ENCODE measurements at places on chromosomes 6 and 20. TPM values are rescaled to one million over a fixed set of nuclear protein-coding genes. Genes with fewer than 3 reads are reported as not detected.

GRCh38 chr6:83884523-83884922 is 25.0 kb downstream of the CYB5R4 start:
- DNase-seq = no peak
- H3K36me3 ChIP-seq = no peaks in the 10 kb centered on the region
- H3K4me3 ChIP-seq = no peak overlapping the region
- H3K27ac ChIP-seq = no peak overlapping the region

GRCh38 chr6:114862819-114863218 is 520.0 kb upstream of the HS3ST5 start:
- H3K4me1 ChIP-seq = no peaks in the 10 kb centered on the region
- no peak overlapping the region for H3K4me3 ChIP-seq
- no peak overlapping the region for H3K27ac ChIP-seq
- H3K36me3 ChIP-seq = no peaks in the 10 kb centered on the region
- no peaks in the 10 kb centered on the region for H3K27me3 ChIP-seq

DNA sequence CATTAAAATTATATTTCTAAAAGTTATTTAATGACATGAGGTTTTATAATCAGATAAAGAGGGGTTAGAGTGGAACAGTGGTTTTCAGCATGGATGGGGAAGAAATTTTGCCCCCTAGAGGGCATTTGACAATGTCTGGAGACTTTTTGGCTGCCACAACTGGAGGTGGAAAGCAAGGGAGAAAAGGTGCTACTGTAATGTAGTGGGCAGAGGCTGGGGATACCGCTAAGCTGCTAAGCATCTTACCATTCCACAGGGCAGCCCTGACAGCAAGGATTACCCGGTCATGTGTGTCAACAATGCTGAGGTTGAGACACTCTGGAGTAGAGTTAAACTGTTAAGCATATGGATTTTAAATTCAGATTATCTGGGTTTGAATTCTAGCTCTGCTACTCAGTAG is 52.9 kb upstream of the FABP7 start:
- H3K27ac ChIP-seq = no peak overlapping the region
- no peaks in the 10 kb centered on the region for H3K36me3 ChIP-seq
- H3K4me3 ChIP-seq = no peak overlapping the region
- DNase-seq = no peak

DNA sequence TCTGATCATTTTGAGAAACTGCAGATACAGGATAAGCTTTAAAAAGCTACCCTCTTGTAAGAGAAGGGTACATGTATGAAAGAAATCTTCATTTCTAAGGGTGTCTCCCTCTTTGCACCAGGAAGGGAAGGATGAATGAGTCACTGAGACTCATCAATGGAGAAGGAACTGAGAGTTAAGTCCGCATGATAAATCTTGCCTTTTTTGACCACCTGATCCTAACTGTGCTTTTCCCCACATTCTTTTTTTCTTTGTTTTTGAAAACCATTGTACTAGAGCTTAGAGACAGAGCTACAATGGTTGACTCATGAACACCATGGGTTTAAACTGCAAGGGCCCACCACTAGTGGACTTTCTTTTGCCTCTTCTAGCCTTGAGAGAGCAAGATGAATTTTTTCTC is 353.0 kb upstream of the RGS17 start:
- no peak for DNase-seq
- H3K36me3 ChIP-seq = no peaks in the 10 kb centered on the region
- H3K4me3 ChIP-seq = no peak overlapping the region
- no peaks in the 10 kb centered on the region for H3K4me1 ChIP-seq
- H3K27ac ChIP-seq = no peak overlapping the region
- no peaks in the 10 kb centered on the region for H3K27me3 ChIP-seq

DNA sequence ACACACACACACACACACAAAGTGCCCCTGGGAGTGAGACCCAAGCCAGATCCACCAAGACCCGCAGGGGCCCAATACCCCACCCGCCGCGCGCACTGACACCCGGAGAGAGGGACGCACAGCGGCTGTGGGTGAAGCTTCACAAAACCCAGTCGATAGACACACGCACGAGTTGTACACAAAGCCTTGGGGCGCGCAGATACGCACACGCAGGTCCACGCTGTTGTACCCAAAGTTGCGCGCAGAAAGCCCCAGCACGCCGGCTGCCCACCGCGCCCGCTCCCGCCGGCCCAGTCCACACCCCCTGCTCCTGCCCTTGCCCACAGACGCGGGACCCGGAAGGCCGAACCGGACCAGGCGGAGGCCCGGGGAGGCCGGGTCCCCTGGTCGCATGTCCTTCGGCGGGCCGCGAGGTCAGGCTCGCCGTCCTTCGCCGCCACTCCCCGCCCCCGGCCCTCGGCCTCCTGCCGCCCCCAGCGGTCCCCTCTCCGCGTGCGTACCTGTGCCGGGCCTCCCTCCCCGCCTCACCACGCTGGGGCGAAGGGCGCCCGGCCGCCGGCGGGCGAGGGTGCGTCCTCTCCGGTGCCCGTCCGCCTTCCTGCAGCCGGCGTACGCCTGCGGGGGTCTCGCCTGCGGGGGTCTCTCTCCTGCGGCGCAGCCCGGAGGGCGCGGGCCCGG is at the start of gene TMEM74B:
TMEM74B (minus strand) TSS at position 344 of the 678 bp plus-strand sequence. CDS start 1,180 bp downstream, outside the sequence.
- peak within 1 kb of the TSS; percentile 55 for H3K4me3 ChIP-seq
- no peak for DNase-seq
- H3K36me3 ChIP-seq = no peaks in the 10 kb centered on the region
- peak within 1 kb of the TSS; percentile 58 for H3K27ac ChIP-seq
- H3K27me3 ChIP-seq = peaks cover 20% of the 10 kb centered on the region

DNA sequence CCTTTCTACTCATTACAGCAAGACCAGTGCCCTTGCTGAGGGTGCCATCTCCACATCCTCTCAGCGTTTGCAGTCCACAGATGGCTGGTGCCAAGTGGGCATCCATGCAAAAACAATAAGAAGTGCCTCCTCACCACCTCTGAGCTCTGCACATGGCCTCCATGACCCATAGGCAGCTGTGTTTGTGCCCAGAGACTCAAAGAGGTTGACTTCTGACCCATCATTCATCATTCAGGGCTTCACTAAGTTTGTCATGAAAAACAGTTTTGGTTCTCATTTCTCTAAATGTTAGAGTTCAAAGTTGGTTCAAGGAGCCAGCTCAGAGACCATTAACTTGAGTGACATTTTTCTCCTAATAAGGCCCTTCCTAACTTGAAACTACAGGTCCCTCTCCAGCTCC is 512.6 kb upstream of the MAP3K7 start:
- no peaks in the 10 kb centered on the region for H3K4me1 ChIP-seq
- no peaks in the 10 kb centered on the region for H3K36me3 ChIP-seq
- no peak for DNase-seq
- no peaks in the 10 kb centered on the region for H3K27me3 ChIP-seq

- DNase-seq = no peak
- H3K4me3 ChIP-seq = no peak overlapping the region
- no peaks in the 10 kb centered on the region for H3K36me3 ChIP-seq
- peaks cover 5% of the 10 kb centered on the region for H3K4me1 ChIP-seq
- no peak overlapping the region for H3K27ac ChIP-seq
These were observed 109.6 kb downstream of the SLC22A3 start for GRCh38 chr6:160457823-160458222.

DNA sequence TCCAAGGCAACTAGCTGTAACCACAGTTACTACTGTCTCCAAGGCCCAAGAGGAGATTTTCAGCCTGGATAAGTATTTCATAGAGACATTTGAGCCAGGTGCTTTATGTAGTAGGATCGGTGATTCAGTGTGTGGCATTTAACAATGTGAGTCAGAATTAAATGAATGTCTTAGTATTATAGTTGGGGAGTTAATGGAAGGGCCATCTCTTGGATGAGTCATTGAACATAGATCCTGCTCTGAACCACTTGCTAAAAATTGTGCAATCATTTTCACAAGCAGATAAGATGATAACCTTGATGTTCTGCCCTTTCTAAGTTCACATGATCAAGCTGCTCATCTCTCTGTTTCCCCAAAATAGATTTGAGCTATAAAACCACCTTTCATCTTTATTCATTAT is 668.9 kb upstream of the CITED2 start:
- H3K27ac ChIP-seq = peak overlapping the region; percentile 49
- no peaks in the 10 kb centered on the region for H3K27me3 ChIP-seq
- DNase-seq = no peak
- H3K4me1 ChIP-seq = peaks cover 15% of the 10 kb centered on the region
- H3K36me3 ChIP-seq = no peaks in the 10 kb centered on the region

GRCh38 chr6:170234419-170234818 is 56.5 kb downstream of the DLL1 start:
- H3K27ac ChIP-seq = no peak overlapping the region
- no peaks in the 10 kb centered on the region for H3K27me3 ChIP-seq
- DNase-seq = no peak
- H3K4me3 ChIP-seq = no peak overlapping the region

GRCh38 chr20:50039706-50040431 is 57.1 kb downstream of the SNAI1 start:
- H3K27ac ChIP-seq = no peak overlapping the region
- no peak for DNase-seq
- H3K4me3 ChIP-seq = no peak overlapping the region
- no peaks in the 10 kb centered on the region for H3K4me1 ChIP-seq
- no peaks in the 10 kb centered on the region for H3K27me3 ChIP-seq

- H3K4me3 ChIP-seq = no peak overlapping the region
- peak overlapping the region; percentile 49 for H3K27ac ChIP-seq
- H3K36me3 ChIP-seq = no peaks in the 10 kb centered on the region
- H3K27me3 ChIP-seq = no peaks in the 10 kb centered on the region
- DNase-seq = no peak
- peaks cover 3% of the 10 kb centered on the region for H3K4me1 ChIP-seq
These were observed 139.0 kb downstream of the MTHFD1L start for GRCh38 chr6:151004383-151005024.

DNA sequence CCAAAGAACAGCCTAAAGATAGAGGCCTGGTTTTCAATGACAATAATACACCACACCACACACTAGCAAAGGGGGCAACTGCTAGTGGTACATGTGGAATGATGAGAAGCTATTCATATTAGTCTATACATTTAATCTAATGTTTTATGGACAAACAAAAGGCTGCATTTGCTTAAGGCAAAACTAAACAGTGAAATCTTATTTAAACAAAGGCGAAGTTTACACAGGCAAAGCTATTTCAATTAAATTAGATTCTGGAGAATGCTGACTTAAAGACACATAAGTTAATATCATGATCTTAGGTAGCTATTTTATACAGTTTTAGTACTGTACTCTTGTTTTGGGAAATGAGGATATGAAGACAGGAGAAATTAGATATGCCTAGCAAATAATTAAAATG is 53.9 kb upstream of the SIM1 start:
- H3K4me1 ChIP-seq = no peaks in the 10 kb centered on the region
- no peak for DNase-seq
- H3K4me3 ChIP-seq = no peak overlapping the region
- no peaks in the 10 kb centered on the region for H3K27me3 ChIP-seq

GRCh38 chr6:29864037-29864810 is 36.6 kb downstream of the HLA-G start:
- DNase-seq = no peak
- no peaks in the 10 kb centered on the region for H3K36me3 ChIP-seq
- peaks cover 23% of the 10 kb centered on the region for H3K27me3 ChIP-seq
- H3K4me3 ChIP-seq = no peak overlapping the region
- H3K4me1 ChIP-seq = no peaks in the 10 kb centered on the region

IL17A gene
- total RNA-seq = not detected

WFDC12 gene
- not detected for total RNA-seq

ZSCAN23 gene
- 0.25 TPM for total RNA-seq

RNF39 gene
- not detected for total RNA-seq

COQ3 gene
- 4.2 TPM for total RNA-seq
